ENCODE measurements at places on chromosomes 3 and 15. TPM values are rescaled to one million over a fixed set of nuclear protein-coding genes. Genes with fewer than 3 reads are reported as not detected.

DNA sequence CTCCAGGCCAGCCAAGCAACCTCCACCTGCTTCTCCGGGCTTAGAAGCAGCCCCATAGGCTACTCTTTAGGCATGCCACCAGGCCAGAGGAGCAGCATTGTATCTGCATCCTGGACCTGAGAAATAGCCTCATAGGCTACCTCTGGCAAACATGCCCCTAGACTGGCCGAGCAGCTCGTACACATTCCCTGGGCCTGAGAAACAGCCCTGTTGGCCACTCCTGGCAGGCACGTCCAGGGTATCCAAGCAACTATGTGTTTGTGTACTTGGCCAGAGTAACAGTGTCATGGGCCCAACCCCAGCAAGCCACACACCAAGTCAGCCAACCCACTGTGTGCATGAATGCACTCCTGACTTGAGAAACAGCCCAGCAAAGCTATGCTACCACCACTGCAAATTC is 498.7 kb upstream of the CDIN1 start:
- no peak for DNase-seq
- no peaks in the 10 kb centered on the region for H3K4me1 ChIP-seq
- H3K27me3 ChIP-seq = no peaks in the 10 kb centered on the region

- no peak for DNase-seq
- no peaks in the 10 kb centered on the region for H3K27me3 ChIP-seq
- H3K4me1 ChIP-seq = peaks cover 20% of the 10 kb centered on the region
- peaks cover 98% of the 10 kb centered on the region for H3K36me3 ChIP-seq
These were observed 536.7 kb downstream of the FOXP1 start for GRCh38 chr3:71046791-71047190.

GRCh38 chr3:54125300-54125699 is 2.9 kb downstream of the CACNA2D3 start:
- H3K4me3 ChIP-seq = no peak overlapping the region
- peaks cover 4% of the 10 kb centered on the region for H3K36me3 ChIP-seq
- H3K4me1 ChIP-seq = peaks cover 6% of the 10 kb centered on the region
- no peak overlapping the region for H3K27ac ChIP-seq

DNA sequence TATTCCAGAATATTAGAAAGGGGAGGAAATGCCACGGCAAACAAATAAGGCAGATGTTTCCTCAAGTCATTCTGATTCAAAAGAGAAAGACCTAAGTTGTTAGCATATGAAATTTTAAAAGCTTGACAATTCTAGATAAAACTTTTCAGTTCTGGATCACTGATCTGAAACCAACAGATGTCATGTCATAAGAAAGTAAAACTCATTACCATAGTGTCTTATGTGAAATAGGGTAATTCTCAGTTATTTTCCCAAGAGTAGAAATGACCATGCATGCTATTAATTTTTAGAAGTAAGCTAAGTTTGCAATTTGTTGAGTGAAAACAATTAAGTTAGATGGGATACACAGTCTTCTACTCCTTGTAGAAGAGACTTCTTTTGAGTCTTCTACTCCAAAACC is 630.3 kb downstream of the NAALADL2 start:
- no peaks in the 10 kb centered on the region for H3K4me1 ChIP-seq
- no peak for DNase-seq
- no peak overlapping the region for H3K4me3 ChIP-seq
- no peak overlapping the region for H3K27ac ChIP-seq

- H3K4me1 ChIP-seq = peaks cover 63% of the 10 kb centered on the region
- DNase-seq = peak; percentile 65
- H3K4me3 ChIP-seq = peak overlapping the region; percentile 93
- no peaks in the 10 kb centered on the region for H3K27me3 ChIP-seq
- no peaks in the 10 kb centered on the region for H3K36me3 ChIP-seq
These were observed 1.9 kb upstream of the ARL6IP5 start for GRCh38 chr3:69082805-69083204.

DNA sequence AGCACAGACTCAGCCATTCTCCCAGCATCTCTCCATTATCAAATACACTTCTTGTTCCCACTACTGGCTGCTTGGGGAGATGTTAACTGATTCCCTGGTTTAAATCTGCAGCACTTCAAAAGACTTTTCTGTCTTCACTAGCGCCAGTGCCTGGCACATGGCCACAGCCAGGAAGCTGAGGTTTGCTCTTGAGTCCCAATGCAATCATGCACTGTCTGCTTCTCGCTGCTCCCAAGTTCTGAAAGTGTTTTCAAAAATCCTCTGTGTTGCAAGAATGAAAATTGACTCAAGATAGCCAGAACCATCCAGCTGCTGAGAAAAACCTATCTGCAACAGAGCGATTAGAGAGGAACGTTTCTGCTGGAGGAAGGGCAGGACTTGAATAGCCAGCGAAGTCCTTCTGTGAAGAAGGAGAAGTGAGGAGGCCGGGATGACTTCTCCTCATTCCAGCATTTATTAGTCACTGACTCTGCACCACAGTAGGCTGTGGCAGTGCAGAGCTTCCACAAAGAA is 358.4 kb upstream of the NR2F2 start:
- no peak for DNase-seq
- H3K27ac ChIP-seq = no peak overlapping the region
- H3K4me1 ChIP-seq = no peaks in the 10 kb centered on the region
- peaks cover 1% of the 10 kb centered on the region for H3K27me3 ChIP-seq
- no peaks in the 10 kb centered on the region for H3K36me3 ChIP-seq

DNA sequence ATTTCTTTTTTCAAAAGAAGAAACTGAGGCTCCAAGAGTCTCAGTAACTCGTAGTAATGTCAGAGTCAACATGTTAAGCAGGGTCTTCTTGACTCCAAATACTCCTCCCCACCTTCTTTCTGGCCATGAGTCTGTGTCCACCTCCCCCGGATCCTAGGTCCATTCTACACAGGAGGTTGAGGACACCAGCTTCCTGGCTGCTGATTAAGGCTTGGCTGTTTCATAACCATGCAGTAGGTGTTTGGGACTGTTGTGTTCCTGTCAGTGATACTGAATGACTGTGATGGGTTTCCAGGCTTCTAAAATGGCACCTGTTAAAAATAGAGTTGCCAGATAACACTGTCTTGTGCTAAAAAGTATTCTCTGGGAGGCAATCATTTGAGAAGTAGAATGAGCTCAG is 130.8 kb upstream of the IL12A start:
- DNase-seq = no peak
- H3K27ac ChIP-seq = no peak overlapping the region
- peaks cover 11% of the 10 kb centered on the region for H3K27me3 ChIP-seq
- H3K4me3 ChIP-seq = no peak overlapping the region
- H3K36me3 ChIP-seq = no peaks in the 10 kb centered on the region

GRCh38 chr3:49248840-49249227 is 28.2 kb downstream of the C3orf62 start:
- DNase-seq = no peak
- no peak overlapping the region for H3K4me3 ChIP-seq
- H3K4me1 ChIP-seq = no peaks in the 10 kb centered on the region
- H3K27me3 ChIP-seq = peaks cover 2% of the 10 kb centered on the region

DNA sequence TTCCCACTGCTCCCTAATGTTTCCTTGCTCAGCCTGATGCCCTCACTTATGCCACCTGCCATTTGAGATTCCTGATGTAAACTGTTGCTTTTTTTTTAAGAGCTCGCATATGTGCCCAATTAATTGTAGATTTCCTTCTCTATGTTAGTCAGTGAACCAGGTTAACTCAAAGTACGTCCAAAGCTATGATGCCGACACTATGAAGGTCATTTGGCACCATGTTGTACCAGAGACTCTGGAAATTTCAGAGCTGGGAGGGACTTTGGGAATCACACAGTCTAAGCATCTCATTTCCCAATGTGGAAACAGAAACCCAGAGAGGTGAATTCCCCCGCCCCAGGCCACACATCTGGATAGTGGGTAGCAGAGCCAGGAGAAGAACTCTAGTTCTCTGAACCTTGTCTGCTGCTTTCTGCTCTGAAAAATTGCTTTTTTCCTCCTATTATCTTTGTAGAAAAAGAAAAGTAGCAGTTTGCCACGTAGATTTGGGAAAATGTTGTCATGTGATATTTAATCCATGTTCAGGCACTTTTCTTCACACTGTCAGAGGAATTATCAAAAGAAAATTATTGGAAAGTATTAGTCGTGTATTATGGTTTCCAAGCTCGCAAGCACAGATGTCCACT is 38.5 kb upstream of the TNFAIP8L3 start:
- no peaks in the 10 kb centered on the region for H3K36me3 ChIP-seq
- peaks cover 9% of the 10 kb centered on the region for H3K27me3 ChIP-seq
- H3K27ac ChIP-seq = no peak overlapping the region

DNA sequence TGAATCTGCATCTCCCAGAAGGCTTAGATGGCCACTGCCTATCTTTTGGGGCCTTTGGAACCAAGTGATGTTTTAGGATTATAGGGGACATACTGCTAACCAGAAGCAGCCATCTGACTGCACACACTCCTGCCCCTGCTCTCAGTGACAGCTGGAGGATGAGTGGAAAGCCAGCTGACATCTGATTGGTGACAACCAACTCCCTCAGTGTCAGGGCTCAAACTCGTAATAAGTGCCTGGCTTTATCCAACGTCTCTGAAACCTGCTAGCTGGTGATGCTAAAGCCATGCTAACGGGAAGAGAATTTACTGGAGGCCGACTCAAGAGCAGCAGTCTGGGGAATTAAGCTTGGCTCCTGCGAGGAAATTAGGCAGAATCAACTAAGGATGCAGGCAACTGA is 35.1 kb downstream of the KY start:
- no peak overlapping the region for H3K27ac ChIP-seq
- H3K36me3 ChIP-seq = no peaks in the 10 kb centered on the region
- H3K4me1 ChIP-seq = no peaks in the 10 kb centered on the region

GRCh38 chr3:119620899-119621298 is 23.2 kb downstream of the PLA1A start:
- no peaks in the 10 kb centered on the region for H3K4me1 ChIP-seq
- no peak overlapping the region for H3K4me3 ChIP-seq
- DNase-seq = no peak
- peaks cover 2% of the 10 kb centered on the region for H3K27me3 ChIP-seq
- H3K27ac ChIP-seq = no peak overlapping the region

DNA sequence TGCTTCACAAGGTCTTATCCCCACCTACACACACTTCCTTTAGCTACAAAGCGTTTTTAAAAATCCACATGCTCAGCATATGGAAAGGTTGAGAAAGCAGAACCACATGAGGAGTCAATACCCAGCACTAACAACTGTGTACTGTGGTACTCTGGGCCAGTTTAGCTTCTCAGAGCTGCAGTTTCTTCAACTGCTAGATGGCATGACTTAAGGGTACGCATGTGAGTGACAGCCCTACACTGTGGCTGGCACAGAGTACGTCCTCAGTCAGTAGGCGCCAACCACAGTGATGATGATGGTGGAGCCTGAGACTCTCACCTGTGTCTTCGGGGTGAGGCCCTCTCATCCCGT is 17.4 kb downstream of the CCDC12 start:
- no peak for DNase-seq
- H3K4me1 ChIP-seq = peaks cover 86% of the 10 kb centered on the region
- no peaks in the 10 kb centered on the region for H3K27me3 ChIP-seq
- peaks cover 8% of the 10 kb centered on the region for H3K36me3 ChIP-seq

GRCh38 chr3:49359623-49360022 is 1.5 kb upstream of the GPX1 start:
- no peaks in the 10 kb centered on the region for H3K27me3 ChIP-seq
- peak overlapping the region; percentile 60 for H3K27ac ChIP-seq
- DNase-seq = no peak

DNA sequence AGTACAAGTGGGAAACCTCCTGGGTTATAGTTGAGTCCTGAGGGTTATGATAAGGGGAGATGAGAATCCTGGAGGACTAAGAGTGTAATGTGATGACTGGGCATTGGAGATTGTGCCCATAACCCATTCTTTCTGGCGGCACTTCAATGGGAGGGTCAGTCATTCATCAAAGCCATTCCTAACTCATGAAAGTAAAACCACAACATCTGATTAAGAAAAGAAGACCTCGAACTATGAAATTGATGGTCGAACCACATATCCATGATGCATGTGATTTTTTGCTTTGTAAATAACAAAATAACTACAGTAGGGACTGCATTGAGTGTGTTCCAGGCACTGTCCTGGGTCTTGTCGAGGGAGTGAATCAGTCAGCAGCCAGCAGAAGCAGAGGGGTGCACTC is 215.1 kb downstream of the SHQ1 start:
- H3K4me3 ChIP-seq = no peak overlapping the region
- H3K27ac ChIP-seq = no peak overlapping the region
- H3K4me1 ChIP-seq = peaks cover 9% of the 10 kb centered on the region
- H3K36me3 ChIP-seq = no peaks in the 10 kb centered on the region

DNA sequence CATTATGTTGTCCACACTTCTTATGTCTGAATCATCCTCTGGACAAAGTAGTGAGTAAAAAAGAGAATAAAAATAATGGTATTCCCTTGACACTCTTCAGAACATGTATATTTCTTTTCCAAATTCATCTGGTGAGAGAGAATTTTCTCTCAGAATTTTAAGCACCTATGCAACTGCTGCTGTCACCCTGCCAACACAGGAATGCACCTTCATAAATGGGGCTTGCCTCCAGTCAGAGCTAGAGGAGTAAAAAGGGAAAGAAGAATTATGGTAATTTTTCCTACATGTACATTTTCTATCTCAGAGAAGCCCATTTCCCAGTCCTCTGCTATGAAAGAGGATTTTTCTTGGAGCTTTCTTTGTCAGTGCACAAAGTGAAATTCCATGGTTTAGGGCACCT is 92.2 kb upstream of the ALCAM start:
- peaks cover 7% of the 10 kb centered on the region for H3K27me3 ChIP-seq
- H3K4me1 ChIP-seq = no peaks in the 10 kb centered on the region
- no peak overlapping the region for H3K4me3 ChIP-seq
- H3K27ac ChIP-seq = no peak overlapping the region
- DNase-seq = no peak
- no peaks in the 10 kb centered on the region for H3K36me3 ChIP-seq

GRCh38 chr3:169278667-169279066 is 384.8 kb downstream of the MECOM start:
- no peaks in the 10 kb centered on the region for H3K4me1 ChIP-seq
- H3K36me3 ChIP-seq = no peaks in the 10 kb centered on the region
- no peak overlapping the region for H3K4me3 ChIP-seq
- H3K27me3 ChIP-seq = no peaks in the 10 kb centered on the region
- DNase-seq = no peak
- no peak overlapping the region for H3K27ac ChIP-seq

- H3K4me3 ChIP-seq = no peak overlapping the region
- peaks cover 7% of the 10 kb centered on the region for H3K27me3 ChIP-seq
- H3K4me1 ChIP-seq = no peaks in the 10 kb centered on the region
- no peaks in the 10 kb centered on the region for H3K36me3 ChIP-seq
- no peak overlapping the region for H3K27ac ChIP-seq
These were observed 9.4 kb upstream of the MED12L start for GRCh38 chr3:151075869-151076562.

Gene SAMMSON
- total RNA-seq = not detected

Gene RAB11A
- total RNA-seq = 75.9 TPM

Gene CCDC33
- total RNA-seq = not detected

Gene WDR76
- total RNA-seq = 8.6 TPM

Gene PLIN1
- 0.96 TPM for total RNA-seq

Gene TIMP4
- total RNA-seq = not detected

Gene PIGX
- total RNA-seq = 16.2 TPM

Gene ERICH6
- not detected for total RNA-seq

Gene MORC1
- not detected for total RNA-seq

Gene GOLGA8G
- not detected for total RNA-seq

Gene PLSCR4
- total RNA-seq = not detected

Gene TCAIM
- 23.7 TPM for total RNA-seq

Gene PARP15
- total RNA-seq = 61.9 TPM

Gene LMCD1
- not detected for total RNA-seq

Measured in naive thymus-derived CD8-positive, alpha-beta T cell (primary cell).